ENCODE measurements at places on chromosomes 1 and 21.

DNA sequence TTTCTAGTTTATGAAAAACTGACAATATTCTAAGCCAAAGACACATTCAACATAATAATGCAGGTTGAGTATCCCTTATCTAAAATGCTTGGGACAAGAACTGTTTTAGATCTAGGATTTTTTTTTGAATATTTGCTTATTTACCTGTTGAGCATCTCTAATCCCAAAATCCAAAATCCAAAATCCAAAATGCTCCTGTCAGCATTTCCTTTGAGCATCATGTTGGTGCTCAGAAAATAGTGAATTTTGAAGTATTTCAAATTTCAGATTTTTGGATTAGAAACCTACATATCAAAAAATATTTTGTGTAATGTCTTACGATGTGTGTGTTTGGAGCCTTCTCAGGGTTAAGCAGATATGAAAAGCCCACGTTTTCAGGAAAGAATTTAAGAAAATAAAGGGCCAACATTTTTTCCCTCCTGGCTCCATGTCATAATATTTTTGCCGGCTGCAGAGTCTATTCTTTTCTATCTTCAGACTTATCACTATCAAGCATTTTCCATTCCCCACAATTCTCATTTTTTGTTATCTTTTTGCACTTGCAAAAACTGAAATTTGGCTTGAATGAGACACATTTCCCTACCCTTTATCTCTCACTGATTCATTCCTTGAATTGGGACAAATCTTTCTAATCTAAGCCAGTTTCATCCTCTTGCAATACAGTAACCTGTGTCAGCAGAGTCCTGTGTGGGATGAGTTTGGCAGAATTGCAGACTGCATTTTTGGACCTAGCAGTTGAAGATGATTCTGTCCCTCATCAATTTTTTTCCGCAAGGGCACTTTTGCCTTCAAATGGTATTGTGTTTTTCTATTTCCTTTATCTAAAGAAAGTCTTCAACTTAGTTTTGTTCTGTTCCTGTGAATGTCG is 233.9 kb downstream of the DISC1 start:
- no peak for DNase-seq

GRCh38 chr1:235650341-235651169 is 971 bp upstream of the GNG4 start:
- DNase-seq = no peak

DNA sequence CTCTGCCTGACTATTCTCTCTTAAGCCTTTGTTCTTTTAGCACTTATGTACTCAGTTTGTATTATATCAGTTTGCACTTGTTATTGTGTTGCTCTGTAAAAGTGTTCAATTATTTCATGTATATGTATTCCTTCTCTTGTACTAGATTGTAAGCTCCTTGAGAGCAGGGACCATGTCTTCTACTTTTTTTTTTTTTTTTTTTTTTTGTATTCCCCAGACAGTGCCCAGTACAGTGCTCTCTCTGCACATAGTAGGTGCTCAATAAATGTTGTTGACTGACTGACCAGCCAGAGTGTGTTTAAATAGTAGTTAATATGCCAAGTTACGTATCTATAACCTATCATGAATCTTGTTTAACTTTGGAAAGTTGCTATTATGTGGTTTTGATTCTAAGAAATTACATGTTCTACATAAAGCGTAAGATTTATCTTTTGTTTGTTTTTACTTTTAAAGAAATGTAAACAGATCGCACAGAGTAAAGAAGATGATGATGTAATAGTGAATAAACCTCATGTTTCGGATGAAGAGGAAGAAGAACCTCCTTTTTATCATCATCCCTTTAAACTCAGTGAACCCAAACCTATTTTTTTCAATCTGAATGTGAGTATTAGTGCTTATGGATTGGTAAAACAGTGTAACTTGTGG is 16.1 kb downstream of the SON start:
- DNase-seq = no peak

DNA sequence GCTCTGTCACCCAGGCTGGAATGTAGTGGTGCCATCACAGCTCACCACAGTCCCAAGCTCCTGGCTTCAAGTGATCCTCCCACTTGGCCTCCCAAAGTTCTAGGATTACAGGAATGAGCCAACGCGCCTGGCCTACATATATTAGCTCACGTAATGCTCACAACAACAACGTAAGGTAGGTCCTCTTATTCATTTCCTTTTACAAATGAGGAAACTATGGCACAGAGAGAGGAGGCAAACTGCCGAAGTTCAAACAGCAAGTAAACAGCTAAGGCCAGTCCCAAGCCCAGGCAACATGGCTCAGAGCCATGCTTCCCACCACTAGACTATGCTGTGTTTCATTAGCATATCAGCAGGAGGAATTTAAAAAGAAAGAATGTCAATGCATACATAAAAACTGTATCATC is 284.4 kb downstream of the VAV3 start:
- DNase-seq = no peak

DNA sequence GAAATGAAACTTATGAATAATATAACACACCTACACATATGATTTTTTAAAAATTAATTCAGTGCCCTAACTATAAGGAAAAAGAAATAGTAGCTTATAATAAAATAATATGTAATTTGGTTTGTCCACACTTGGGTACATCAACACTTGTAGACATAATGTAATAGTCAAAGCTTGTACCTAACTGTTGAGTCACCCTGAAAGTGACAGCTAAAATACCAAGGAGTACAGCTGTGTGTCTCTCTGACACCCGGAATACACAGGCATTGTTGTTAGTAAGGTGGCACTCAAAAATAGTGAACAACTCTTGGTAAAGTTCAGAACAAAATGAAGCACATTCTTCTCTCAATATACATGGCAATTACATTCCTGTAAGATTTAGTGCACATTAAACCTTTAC is 243.4 kb downstream of the TRABD2B start:
- no peak for DNase-seq
